Thymus (tissue), 14 donors: ENCODE measurements at places on chromosomes 2 and 18.
A peak's percentile ranks its signal among the peaks of the same experiment; 100 is the strongest.

GRCh38 chr2:28601616-28602015 lies 105.8 kb downstream of the PLB1 start:
- no peak for DNase-seq

DNA sequence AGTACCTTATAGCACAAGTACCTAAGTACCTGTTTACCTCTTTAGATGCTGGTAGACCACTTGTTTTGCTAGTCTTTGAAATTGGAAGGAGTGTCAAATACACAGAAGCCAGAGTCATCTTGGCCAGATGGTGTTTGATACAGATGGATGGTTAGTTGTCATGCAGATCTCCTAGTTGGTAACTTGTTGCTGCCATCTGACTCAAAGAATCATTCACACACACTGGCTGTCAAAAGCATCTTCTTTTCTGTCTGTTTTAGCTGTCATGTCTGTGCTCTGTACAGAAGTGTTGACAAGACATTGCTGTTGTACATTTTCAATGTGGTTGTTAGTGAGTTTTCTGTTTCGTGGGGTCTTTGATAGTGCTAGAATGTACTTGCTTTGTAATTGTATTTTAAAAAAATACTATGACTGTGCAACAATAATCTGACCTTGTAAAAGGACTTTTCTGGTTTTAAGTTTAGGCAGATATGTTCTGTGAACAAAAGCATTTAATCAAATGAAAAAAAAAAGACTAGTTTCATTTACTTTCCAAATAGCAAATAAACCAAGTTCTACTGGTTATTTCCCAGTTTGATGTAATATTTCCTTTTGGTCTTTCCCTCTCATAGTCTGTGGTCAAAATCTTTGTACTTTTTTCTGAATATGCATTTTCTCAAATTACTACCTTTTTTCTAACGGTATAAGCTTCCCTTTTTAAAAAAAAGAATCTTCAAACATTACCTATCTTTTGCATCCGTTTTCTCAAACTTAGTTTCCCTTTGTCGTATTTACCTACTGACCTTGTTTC lies 39.9 kb downstream of the TANK start:
- DNase-seq = no peak

GRCh38 chr2:29015701-29016470 lies 34.8 kb downstream of the TOGARAM2 start:
- no peak for DNase-seq

- DNase-seq = no peak
Observed at GRCh38 chr2:173122936-173123335, 47.3 kb downstream of the MAP3K20 start.

GRCh38 chr2:8472545-8473323 lies 209.1 kb upstream of the ID2 start:
- no peak for DNase-seq

DNA sequence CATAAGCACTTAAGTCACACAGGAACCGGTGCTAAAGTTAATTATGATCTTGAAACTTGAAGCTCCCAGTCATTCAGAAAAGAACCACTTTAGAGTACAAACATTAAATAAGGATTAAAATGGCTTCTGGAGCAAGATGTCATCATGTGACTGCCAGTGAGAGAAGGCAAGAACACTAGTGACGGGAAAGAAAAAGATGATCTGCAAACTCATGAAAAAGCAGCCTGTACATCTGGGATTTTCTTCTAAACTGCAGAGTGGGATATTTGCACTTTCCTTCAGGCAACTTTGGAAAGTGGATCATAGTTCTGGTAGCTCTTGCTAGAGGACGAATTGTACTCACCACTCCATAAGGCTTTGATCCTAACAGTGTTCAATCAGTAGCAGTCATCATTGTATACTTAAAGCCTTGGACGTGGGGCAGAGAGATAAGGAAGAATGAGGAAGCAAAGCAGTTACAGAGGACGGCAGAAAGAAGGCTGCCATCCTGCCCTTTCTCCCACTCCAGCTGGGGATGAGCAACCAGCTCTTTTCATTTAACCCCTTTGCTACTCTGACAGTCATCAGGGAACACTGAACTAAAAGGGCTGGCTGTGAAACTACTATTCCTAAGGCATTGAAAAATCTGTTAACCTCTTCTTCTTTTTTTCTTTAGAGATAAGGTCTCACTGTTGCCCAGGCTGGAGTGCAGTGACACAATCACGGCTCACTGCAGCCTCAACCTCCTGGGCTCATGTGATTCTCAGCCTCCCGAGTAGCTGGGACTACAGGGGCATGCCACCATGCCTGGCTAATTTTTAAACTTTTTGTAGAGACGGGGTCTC lies 18.1 kb downstream of the ABHD3 start:
- DNase-seq = no peak

GRCh38 chr2:18479947-18480369 lies 80.5 kb downstream of the RDH14 start:
- no peak for DNase-seq

GRCh38 chr2:109031476-109032228 lies 42.6 kb upstream of the EDAR start:
- peak; percentile 72 for DNase-seq

GRCh38 chr18:49021433-49022129 lies 70.8 kb upstream of the SMAD7 start:
- peak; percentile 57 for DNase-seq

DNA sequence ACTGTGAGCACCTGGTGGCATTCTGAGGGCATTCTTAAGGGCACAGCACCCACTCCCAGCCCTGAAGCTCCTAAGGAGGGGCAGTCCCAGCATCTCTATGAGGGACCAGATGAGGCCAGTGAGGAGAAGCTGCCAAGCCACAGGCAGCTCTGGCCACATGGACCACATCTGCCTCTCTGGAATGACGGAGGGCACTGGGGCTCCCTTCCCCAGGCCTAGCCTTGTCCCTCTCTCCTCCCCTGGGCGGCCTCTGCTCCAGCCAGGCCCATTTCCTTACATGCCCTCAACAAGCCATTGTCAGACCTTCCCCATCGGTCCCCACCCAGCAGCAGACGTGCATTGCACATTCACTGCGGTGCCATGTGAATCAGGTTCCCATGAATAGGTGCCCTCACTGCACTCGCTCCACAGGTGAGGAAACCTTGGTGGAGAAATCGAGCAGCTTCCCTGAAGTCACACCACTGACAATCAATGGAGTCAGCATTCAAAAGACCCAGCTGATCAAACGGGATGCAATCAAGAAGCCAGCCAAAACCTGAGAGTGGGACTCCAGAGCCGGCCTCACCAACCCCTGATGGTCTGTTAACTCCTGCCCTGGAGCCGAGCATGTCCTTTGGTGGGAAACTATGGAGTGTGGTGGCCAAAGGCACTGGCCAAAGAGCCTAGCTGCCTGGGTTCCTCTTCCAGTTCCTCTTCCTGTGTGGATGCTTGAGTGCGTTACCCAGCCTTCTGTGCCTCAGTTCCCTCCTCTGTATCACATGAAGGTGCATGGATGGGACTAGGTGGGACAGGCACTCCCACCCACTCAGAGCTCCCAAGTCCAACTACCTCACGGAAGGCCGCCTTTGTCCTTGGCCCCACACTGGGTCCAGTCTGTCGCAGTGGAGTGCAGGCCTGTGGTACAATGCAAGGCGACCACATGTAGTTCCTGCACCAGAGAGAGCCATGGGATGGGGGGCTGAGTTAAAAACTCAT lies 147.3 kb downstream of the ZFP36L2 start:
- DNase-seq = no peak

DNA sequence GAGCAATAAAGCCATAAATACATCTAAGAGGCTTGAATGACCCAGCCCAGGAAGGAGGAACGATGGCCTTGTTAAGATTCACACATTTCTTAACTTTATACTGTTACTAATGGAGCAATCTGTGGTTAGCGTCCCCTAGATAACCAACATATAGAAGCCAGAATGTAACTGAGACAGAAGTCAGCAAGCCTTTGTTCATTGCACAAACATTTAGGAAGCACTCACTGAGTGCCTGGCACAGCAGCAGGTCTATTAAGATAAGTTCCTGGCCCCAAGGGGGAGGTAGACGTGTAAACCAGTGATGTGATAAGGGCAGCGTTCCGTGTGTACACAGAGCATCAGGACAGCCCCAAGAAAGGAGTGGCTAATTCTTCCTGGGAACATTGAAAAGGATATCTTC lies 63.6 kb upstream of the ATL2 start:
- DNase-seq = no peak

DNA sequence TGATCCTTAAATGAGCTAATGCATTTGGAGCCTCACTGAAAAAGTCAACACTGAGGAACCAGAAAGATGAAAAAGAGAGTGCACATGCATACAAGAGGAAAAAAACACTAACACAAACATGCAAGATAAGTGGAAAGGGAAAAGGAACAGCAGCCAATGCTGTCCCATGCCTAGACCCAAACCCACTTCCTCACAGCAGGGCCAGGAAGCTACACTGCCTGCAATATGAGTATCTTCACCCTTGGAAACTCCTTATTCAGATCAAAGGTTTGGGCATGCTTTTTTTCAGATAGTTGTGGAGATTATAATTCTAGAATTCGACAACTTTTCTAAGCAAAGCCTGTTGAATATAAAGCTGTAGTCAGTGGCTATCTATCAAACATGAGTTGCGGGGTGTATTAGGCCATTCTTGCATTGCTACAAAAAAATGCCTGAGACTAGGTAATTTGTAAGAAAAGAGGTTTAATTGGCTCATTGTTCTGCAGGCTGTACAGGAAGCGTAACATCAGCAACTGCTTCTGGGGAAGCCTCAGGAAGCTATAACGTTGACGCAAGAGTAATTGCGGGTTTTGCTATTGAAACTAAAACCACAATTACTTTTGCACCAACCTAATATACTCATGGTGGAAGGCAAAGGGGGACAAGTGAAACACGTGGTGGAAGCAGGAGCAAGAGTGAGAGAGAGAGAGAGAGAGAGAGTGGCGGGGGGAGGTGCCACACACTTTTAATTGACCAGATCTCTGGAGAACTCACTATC lies 138.2 kb downstream of the MBD2 start:
- DNase-seq = no peak

DNA sequence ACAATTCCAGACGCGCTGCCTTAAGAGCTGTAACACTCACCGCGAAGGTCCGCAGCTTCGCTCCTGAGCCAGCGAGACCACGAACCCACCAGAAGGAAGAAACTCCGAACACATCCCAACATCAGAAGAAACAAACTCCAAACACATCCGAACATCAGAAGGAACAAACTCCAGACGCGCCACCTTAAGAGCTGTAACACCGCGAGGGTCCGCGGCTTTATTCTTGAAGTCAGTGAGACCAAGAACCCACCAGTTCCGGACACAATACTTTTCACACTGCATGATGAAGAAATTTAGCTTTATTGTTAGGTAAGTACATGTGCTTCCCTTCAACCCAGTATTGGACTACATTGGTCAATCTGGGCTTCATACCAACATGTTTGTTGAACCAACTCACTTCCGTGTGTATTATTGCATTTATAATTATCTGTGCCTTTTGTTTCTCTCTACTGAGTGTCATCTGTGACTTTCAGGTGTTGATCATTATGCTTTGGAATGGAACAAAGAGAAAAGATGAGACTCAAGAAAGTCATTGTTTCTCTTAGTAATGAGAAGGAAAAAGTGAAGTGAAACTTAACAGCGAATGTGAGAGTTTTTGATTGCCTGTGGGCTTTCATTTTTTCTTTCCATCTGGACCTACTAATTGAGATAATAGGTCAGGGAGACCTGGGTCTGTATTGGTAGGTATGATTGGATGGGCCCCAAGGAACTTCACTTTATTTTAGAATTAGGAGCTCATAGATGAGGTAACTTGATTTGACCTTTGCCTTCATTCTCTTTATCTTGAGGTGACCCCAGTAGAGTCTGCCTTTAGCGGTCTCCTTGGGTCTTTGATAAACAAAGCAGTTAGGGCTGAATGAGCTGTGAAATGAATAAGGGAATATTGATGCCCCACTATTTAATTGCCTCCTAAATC lies 76.1 kb upstream of the CAVIN2 start:
- no peak for DNase-seq

DNA sequence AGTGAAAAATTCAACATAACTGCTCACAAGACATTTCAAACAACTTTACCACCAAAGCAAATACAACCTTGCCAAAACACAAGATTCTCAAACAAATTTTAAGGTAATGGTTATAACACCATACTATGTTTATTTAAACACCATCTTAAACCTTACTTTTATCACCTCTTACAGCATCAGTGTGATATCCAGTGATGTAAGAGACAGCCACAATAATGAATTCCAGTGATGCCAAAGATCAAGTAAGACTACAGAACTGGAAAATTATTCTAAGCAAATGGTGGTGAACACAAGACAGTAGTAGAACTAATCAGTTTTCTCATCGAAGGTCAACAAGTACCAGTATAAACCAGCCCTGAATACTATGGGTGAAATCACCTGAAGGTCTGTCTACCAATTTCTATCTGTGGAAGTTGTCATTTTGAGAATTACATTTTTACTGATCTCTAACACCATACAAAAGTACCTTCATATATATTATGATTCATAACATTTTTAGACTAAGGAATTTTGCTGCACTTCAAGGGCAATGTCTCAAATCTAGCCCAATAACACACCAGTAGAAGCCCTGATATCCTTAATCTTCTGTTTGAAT lies 146.2 kb downstream of the RBMS1 start:
- DNase-seq = no peak

GRCh38 chr2:74250189-74250631 lies 51.8 kb downstream of the MTHFD2 start:
- peak; percentile 56 for DNase-seq

DNA sequence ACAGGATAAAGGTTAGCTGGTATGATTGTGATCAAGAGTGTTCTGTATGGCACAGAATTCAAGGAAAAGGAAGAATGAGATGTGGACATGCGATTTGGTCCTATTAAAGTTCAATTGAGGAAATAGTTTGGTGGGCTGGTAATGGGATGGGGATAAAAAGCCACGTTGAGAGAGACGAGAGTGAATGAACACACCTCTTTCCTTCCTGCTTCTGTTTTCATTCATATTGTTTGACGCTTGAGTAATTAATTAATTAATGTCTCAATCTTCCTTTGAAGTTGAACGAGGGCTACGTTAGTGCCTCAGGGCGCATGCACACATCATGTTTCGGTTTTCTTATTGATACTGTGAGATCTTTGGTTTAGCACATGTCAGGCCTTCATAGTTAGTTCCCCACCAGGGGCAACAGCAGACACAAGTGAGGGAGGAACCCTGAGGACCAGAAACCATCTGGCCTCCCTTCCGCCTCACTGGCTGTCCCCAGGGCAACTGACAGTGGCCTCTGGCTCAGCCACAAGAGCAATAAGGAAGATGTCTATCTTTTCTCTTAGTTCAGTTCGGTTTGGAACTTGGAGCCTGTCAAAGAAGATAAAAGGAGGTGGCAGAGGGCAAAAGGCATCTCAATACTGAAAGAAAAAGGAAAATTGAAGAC lies 116.0 kb downstream of the LIPG start:
- DNase-seq = no peak
